Suppressor macrophage treated with lipopolysaccharide for 1 hour (primary cell): ENCODE measurements at places on chromosomes 5 and 9.
A peak's percentile ranks its signal among the peaks of the same experiment; 100 is the strongest.

DNA sequence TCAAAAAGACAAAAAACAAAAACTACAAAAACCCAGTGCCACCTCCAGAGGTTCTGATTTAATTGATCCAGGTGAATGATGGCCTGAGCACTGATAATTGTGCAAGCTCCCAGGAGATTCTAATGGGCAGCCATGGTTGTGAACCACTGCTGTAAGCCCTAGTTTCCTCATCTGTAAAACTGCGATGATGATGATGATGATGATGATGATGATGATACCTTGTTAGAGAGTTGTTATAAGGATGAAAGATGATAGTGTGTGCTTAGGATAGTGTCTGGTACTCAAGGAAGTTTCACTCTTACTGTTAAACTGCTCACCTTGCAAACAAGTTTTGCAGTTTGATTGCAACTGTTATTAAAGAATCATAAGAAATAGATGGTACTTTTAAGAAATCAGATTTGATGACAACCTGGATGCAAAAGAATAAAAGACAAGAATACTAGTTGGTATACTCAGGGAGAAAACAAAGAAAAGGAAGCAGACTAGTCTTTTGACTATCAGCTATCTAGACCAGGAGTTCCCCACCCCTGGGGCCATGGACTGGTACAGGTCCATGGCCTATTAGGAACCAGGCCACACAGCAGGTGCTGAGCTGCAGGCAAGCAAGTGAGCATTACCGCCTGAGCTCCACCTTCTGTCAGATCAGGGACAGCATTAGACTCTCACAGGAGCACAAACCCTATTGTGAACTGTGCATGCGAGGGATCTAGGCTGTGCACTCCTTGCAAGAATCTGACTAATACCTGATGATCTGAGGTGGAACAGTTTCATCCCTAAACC is 98.0 kb downstream of the OR2K2 start:
- DNase-seq = no peak

DNA sequence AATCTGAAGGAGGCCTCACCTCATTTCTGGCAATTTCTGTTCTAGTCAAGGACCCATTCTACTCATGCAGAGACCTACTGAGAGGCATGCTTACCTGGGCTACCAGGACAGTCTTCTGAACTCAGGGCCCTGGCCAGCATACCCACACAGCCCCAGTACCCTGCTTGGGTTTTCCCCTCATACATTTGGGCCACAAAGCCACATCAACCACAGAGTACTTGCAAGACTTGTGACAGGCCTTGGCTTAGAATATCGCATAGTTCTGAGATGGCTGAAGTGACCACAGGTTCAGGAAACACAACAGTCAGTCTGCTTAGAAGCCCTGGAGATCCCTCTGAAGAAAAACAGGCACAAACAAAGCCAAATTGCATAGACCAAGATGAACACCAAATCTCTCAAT is 758.8 kb upstream of the CDH9 start:
- no peak for DNase-seq

DNA sequence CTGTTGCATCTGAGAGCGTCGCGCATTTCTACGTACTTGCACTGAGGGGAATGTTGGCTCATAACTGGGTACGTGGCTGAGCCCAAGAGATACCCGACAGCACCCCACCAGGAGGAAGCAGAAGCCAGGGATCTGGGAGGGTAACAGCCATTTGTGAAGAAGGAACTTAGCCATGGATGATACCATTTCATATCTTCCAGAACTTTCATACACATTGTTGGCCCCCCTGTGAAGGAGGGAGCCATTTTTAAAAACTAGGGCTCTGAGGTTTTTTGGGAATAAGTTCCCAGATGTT is 101.4 kb upstream of the SLC44A1 start:
- no peak for DNase-seq

DNA sequence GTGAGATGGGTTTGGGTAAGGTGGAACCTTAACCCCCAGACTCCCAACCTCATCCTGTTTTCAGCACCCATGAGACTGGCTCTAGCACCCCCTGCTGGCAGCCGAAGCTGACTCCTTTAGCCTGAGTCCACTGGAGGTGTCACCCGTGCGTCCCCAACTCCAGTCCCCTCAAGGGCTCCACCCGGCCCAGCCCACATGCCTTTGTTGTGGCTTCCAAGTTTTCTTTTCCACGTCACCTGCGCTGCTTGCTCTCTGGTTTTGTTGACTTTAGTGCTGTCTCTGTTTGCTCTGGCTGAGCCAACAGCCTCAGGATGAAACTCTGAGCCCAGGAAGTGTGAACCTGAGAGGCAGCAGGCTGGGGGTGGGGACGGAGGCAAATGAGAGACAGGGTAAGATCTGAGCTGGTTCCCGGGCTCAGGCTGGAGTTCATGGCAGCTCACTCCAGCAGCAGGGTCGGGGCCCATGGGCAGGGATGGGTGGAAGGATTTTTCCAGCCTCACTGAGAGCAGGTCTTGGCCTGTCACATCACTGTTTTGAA is 13.2 kb upstream of the AQP7 start:
- peak; percentile 71 for DNase-seq

DNA sequence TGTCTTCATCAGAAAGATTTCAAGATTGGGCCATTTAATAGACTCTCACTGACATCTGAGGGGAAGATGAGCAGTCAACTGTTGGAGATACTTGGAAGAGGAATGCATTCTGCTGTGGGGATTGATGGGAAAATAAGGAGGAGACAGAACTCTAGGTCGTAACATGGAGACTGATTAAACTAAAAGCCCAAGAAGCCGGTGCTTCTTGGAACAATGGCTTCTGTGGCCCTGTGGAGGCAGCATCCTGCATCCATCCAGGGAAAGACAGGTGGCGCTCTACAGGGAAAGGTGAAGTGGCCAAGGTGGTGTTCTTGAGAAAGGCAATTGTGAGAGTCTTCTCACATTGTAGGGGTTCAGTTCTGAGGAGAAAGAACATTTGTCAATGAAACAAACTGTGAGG is 31.3 kb downstream of the ZFAND5 start:
- DNase-seq = no peak

GRCh38 chr5:59557572-59557971 is 336.0 kb downstream of the PDE4D start:
- no peak for DNase-seq

- DNase-seq = no peak
Measured at GRCh38 chr9:37002413-37003217, 31.5 kb downstream of the PAX5 start.

DNA sequence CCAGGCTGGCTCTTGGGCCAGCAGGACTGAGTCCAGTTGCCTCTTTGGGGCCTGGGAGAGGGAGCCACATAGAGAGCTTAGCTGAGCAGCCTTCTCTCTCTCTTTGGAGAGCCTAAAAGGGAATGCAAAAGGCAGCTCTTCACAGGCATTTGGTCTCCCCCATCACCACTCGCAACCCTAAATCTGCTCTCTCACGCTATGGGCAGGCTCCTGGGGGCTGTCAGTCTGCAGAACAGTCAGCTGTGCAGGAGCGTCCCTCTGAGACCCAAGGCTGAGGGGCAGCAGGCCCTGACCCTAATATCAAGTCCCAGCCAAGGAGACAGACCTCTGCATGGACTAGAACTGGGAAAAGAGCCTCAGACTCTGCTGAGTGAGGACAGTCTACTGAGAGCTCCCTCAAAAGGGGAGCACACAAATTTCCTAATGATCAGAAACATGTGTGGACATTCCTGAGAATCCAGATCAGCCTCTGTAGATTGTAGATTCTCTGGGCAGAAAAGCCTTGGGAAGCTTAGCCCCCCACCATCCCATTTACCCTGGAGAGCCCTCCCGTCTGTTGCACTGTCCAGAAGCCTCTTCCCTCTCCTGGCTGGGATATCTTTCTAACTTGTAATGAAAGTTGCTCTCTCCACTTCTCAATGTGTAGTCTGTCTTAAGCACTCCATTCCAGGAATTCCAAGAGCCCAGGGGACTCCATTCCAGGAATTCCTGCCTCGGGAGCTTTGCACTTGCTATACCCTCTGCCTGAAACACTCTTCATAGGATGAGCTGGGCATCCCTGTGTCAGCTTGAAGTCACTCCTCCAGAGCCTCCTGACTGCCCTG is 79.4 kb downstream of the FAM114A2 start:
- no peak for DNase-seq

DNA sequence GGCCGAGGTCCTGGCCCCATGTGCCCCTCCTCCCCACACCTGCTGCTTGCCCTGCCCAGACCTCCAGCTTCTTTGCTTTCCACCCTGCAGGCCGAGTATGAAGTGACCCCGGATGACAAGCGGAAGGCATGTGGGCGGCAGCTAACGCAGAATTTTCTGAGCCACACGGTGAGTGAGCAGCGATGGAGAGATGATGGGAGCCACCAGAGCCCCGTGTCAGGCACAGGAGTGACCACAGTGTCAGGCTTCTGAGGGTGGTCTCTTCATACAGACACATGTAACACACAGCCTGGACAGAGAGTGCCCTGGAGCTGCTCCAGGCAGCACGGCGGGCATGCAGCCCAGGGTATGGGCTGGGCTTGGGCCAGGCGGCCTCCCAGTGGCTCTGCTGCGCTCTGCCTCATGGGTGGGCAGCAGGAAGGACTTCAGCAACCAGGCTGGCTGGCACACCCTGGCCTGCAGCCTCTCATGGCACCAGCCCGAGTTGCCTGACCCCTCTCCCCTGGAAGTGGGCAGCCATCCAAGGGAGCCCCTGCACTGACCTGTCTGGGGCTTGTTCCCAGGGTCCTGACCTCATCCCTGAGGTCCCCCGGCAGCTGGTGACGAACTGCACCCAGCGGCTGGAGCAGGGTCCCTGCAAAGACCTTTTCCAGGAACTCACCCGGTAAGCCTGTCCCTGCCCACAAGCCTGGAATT is 5.8 kb downstream of the GRK6 start:
- DNase-seq = no peak

- DNase-seq = no peak
Measured at GRCh38 chr5:181061645-181062044, 21.6 kb downstream of the BTNL9 start.

- no peak for DNase-seq
Measured at GRCh38 chr5:147852365-147852764, 20.9 kb upstream of the SPINK1 start.

- DNase-seq = no peak
Measured at GRCh38 chr5:154109416-154110106, 70.8 kb downstream of the MFAP3 start.

DNA sequence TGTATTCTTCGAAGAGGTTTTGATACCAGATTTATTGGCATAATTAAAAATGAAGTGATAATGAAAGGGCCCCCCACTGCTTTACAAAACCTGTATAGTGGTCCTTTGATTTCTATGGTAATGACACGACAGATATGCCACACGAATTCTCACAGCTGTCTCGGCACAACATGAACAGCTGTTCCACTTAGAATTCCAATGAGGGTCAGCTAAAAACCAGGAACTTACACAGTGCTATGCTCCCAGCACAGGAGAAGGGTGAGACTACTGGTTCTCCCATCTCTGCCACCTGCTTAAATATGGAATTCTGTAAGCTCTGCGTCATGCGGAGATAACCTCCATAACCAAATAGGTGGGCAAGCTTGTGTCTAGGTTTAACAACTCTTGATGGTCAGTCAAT is 183.0 kb upstream of the EFNA5 start:
- no peak for DNase-seq

GRCh38 chr5:91361790-91362189 is 21.3 kb downstream of the ARRDC3 start:
- DNase-seq = no peak

GRCh38 chr5:110297152-110297670 is 429.3 kb downstream of the TMEM232 start:
- DNase-seq = no peak

DNA sequence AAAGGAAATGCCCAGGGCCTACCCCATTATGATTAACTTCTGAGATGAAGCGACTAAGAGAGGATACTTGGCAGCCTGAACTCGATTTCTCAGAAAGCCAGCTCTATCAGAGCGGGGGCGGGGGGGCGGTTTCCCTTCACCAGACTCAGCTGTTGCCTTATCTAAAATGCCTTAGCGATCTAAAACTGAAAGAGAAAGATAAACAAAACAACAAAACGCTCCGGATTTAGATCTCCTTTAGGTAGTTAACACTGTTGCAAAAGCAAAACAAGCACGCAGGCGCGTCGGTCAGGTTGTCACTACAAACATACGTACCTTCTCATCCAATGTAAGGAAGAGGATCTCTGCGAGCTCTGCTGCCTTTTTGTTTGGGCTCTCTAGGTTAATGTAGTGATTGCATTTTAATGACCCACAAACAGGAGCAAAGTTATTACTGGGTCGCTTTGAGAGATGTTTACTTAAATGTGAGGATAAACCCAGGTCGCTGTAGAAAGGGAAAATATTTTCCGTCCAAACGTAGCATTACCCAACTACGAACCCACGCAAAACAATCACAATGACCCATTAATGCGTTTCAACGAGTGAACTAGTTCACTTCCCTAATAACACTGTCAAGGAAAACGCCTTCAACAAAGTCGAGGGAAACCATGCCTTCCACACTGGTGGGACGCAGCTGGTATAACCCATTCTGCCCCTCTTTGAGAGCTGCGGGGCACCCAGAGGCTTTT is 982 bp downstream of the EPB41L4A start:
- peak; percentile 59 for DNase-seq

DNA sequence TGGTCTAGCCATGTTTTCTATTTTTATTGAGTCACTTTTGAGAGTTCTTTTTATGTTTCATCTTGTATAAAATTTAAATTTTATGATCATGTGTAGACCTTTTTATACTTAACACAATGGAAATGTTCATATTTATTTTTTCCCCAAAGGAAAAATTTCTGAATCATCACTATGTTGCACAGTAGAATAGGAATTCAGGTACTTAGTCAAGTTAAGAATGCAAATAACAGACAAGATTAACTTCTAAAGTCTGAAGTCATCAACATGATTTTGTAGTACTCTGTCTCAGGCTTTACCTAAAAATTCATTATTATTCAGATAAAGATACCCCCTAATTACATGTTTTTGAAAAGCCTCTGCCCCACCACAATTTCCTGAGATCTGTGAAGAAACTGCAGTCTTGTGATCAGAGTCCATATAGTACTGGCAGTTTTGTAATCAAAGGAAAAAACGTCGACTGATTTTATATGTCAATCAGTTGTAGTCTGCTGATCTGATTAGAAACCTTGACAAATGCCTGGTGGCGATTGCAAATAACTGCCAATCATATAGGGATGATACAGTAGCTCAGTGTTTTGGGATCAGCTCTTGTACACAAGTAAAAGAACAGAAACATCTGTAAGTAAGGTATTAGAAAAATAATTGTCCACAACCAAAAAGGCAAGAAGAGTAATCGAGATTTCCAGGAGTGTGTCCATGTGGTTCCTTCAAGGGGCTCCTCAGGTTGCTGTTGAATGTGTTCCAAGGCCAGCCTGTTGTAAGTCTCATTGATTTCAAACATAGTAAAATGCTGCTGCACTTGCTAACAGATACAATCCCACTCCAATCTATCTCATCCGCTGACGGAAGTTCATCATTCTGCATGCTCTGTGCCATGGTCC is 352.4 kb downstream of the ARRDC3 start:
- no peak for DNase-seq

GRCh38 chr5:17415321-17415758 is 82.7 kb upstream of the TAF11L2 start:
- no peak for DNase-seq

GRCh38 chr5:60184606-60185005 is 291.1 kb upstream of the PDE4D start:
- no peak for DNase-seq

DNA sequence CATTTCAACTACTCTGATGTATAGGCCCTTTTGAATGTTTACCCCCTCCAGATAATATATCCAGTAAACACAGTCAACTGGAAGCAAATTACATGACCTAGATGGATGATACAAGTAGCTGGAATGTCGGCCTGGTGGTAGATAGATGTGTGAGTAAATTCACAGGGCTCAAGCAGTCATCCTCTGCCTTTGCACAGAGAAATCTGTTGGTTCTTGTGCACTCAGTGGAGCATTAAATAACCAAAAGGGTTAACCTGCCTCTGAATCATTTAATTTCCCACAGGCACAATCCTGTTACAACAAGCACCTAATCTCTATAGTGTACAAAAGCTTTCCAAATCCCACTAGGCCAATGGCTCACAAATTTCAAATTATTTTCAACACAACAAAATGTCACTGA is 668.3 kb downstream of the DNAH5 start:
- DNase-seq = no peak
